GDM1 (cell line): ENCODE measurements at places on chromosomes 16 and 17.

DNA sequence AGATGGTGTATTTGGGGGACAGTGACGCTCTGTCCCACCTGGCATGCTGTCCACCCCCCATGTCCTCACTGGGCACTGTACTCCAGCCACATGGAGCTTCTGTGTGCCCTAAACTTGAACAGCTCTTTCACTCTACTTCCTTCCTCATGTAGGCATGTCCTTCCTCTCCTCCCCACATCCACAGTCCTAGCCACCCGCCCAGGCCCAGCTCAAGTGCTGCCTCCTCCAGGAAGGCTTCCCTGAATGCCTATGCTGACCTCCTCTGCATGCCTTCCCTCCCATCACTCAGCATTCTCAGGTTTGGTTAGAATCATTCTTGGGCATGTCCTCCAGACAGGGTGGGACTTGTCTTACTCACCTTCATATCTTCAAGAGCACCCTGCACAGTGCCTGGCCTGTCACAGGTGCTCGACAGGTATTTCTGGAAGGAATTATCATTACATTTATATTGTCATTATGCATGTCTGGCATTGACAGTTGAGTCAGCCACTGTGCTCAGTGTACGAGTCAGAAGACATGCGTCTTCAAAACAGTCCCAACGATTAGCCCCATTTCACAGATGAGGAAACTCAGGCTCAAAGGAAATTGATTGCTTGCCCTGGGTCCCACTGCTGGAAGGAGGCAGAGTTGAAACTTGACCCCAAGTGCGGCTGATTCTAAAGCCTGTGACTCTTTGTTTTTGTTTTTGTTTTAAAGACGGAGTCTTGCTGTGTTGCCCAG, 42.1 kb upstream of the TOB1 start:
- no peak for DNase-seq

DNA sequence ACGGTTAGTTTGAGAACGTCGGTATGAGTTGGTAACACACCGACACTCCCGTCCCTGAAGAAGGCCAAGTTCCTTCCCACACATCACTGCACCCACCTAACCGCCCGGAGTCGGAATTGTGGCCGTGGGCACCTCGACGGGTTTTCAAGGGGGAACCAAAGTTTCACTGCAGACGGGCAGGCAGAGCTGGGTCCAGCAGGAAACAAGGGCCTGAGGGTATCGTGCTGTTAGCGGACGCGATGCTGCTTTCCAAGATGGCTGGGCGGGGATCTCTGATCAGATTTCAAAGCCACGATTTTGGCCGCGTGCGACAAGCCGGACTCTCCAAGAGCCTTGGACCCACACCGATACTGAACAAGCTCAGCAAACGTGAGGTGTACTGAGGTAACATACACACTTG, 82.3 kb upstream of the DOC2B start:
- DNase-seq, result no peak

DNA sequence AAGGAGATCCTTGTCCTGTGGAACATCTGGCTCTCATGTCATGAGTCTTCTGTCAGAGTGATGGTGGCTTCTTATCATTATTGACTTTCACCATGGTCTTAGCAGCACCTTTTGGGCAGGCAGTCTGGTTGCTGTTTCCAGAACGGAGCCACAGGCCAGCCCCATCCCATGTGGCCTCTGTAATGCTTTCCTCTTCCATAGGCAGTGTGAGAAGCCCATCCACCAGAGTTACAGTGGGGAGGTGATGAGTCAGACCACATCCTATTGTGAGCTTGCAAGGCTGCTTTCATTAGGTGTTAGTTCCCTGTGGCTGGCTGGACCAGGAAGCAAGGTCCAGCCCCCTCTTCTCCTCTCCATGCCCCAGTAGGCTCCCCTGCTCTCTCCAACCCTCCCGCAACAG, 30.8 kb upstream of the SPACA3 start:
- DNase-seq, result no peak

DNA sequence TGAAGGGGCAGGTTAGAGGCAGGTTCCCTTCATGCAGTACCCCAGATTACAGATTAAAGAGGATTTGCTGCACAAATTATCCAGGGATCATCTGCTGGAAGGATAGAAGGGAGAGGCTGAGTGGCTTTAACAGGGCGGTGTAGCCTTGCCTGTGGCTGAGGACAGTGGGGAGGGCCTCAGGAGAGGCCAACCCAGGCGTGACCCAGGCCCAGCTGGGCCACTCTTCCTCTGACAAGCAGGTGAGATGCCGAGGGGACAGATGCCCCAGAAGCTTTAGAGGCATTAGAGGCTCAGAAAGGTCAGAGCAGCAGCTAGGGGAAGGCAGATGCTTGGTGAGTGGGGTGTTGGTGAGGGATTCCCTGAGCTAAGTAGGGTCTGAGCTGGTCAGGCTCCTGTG, 18.1 kb upstream of the MTMR4 start:
- DNase-seq, result no peak

DNA sequence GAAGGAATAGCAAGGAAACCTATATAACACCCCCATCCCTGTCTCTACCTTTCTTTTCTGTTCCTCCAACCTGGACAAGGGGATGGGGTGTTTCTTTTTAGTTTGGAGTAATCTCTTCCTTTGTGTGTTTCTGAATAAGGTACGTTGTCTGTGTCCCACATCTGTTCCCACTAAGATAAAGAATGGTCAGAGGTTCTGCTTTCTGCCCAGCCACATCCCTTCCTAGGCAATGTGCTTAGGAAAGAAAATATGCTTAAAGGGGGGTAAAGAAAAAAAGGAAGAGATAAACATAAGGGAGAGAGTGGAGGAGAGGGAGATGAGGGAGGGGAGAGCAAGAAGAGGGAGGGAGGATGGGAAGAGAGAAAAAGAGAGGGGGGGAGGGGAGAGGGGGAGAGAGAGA, 35.1 kb downstream of the SLC6A2 start:
- DNase-seq, result no peak

DNA sequence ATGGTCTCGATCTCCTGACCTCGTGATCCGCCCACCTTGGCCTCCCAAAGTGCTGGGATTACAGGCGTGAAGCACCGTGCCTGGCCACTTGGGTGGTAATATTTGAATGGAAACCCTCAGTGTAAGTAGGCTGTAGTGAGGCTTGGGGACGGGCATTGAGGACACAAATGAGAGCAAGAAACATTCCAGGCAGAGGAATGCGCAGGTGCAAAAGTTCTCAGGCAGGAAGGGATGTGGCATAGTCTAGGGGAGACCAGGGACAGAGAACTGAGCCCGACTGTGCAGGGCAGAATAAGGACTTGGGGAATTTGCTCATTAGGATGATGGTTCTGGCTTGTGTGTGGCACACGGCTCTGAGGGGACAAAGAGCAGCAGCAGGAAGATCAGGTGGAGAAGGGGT, 54.8 kb downstream of the GRB2 start:
- DNase-seq, result no peak

- no peak for DNase-seq
Observed at GRCh38 chr16:67212766-67213165, 13.8 kb downstream of the ELMO3 start.

DNA sequence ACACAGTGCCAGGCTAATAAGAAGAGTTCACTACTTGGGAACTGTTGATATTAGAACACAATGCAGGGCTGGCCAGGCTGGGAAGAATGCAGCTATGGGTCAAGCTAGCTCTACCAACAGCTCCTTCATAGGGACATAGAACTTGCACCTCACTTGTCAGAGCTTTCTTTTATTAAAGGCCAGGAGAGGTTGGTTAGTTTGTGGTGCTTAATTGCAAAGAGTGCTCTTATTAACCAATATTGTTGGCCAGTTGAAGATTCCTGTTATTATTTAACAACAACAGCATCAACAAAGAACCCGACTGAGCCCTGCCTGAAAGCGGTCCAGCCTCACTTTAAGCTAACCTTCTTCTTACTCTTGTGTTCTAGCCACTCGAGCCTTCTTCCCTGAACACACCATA, 43.4 kb upstream of the ANKFN1 start:
- DNase-seq, result no peak

DNA sequence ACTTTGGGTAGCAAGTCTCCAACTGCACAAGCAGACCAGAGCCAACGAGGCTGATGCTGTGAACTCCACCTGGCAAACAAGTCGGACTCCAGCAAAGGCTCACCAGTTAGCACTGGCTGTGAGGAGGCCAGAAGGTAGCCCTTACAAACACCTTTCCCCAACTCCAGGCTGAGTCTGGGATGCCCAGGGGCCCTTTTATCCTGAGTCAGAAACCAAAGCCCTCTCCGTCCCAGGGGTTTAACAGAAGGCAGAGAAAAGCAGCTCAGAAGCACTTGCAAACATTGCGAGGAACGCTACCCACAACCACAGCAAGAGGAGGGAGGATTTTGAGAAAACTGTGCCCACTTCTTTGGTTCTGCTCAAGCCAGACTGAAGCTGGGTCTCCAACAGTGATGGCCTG, 25.0 kb downstream of the CUEDC1 start:
- DNase-seq, result no peak

GRCh38 chr16:57255686-57256415, 10.8 kb downstream of the ARL2BP start:
- no peak for DNase-seq

DNA sequence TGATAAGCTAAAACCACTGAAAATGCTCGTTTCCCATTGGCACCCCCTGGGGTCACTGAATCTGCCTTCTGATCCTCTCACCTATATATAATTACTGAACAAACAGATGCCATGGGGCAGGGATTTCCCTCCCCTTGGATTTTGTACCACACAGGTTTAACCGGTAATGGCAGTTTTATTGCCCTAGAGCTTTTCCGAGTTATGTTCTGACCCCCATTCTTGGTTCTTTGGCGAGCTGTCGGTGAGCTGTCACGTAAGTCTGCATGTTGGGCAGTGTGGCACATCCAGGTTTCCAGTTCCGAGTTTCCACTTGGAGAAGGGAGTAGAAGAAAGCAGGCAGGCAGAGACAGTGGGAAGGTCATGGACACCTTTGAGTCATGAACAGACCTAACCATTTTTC, 7.1 kb downstream of the TMEM97 start:
- DNase-seq, result no peak

- no peak for DNase-seq
Observed at GRCh38 chr17:55273579-55274354, 9.0 kb downstream of the HLF start.

DNA sequence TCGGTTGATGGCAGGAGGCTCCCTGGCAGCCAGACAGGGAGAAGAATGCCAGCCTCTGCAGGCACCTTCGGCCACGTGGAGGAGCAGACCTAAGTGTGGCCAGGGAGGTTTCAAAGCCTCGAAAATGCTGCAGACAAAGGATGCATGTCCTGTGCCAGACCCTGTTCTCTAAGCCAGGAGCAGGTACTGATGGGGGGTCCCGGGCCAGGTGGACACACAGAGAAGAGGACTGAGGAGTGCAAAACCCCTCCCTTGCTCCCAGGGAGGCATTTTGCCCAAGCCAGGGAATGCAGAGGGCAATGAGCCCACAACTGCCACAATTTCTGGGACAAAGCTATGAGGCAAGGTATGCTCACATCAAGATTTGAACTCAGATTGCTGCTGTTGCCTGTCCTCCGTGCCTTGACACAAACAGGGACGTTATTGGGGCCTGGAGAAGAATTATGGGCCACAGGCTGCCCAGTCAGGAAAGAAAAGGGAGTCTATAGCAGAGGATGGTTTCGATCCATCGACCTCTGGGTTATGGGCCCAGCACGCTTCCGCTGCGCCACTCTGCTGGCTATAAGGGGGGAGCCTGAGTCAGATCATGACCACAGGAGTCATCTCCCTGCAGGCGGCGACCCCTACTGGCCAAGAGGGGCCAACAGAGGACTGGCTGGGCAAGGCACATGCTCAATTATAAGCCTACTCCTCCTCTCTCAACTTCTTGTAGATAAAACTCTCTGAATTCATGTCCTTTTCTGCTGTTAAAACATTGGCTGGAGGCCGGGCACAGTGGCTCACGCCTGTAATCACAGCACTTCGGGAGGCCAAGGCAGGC, 25.1 kb upstream of the FOXK2 start:
- DNase-seq, result peak; percentile 83

DNA sequence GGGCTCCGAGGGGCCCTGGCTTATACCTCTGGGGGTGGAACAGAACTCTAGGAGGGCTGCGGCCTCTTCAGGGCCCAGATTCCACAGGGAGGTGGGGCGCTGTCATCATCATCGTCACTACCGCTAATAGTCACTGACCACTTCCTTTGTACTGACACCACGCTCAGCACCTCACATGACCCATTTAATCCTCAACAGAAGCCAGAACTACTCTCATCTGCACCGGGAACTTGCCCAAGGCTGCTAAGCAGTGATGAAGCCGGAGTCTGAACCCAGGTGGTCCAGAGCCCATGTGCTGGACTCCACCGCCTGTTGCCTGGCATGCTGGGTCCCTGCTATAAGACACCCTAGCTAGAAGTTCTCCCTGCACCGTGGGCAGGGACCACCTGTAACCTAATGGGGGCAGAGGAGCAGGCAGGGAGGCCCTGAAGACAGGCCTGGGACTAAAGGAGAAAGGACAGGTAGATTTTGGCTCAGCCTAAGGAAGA, 12.0 kb downstream of the UNC13D start:
- no peak for DNase-seq

- DNase-seq, result no peak
Observed at GRCh38 chr16:66207139-66207882, 159.2 kb upstream of the CDH5 start.

GRCh38 chr17:48576479-48577309, 1.5 kb downstream of the HOXB4 start:
- DNase-seq, result no peak

DNA sequence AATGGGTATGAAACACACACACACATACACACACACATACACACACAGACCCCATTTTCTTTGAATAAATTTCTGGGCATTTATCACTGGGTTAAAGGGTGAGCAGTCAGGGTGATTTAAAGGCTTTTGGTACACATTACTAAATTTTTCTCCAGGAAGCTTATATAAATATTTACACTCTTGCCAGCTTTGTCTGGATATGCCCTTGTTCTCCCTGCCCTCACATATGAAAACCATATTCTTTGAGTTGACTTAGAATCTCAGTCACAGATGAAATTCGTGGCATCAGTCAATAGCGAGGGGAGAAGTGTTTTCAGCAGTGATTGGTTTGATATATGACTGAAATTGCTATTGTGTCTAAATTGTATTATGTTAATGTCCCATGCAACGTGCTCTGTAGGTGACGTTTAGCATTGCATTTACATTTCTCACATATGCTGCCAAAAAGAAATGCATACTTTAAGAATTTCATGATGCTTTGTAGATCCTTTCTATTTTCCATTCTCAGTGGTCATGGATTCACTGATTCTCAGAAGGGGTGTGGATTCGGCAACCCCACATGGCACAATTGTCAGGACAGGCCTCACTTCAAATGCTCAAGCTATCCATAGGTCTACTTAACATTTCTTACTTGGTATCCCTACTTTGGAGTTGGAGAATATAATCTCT, 34.8 kb downstream of the HS3ST4 start:
- DNase-seq, result no peak

DNA sequence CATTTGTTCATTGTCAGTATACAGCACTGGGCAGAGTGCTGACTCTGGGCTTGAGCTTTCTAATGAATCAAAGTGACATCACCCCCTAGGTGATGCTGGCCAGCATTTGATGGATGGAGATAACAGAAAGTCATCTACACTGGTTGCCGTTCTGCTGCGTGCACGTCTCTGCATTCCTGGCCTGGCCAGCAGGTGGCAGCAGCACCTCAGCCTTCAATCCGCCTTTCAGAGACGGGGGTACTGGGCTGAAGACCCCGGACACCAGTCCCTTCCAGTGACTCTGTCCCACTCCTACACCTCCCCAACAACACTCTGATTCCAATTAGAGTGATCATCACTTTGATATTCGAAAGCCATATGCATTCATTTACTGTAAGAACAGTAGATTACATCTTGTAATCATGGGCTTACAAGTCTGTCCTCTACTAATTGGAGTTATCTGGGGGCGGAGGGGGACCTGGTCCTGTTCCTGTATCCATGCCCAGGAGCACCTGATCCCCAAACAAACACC, 6.0 kb downstream of the CPSF4L start:
- peak; percentile 14 for DNase-seq

GRCh38 chr17:69715656-69716055, 301.2 kb downstream of the MAP2K6 start:
- DNase-seq, result no peak
